Renal cortex interstitium (tissue), 15 donors: ENCODE measurements at places on chromosomes 11 and 22.

DNA sequence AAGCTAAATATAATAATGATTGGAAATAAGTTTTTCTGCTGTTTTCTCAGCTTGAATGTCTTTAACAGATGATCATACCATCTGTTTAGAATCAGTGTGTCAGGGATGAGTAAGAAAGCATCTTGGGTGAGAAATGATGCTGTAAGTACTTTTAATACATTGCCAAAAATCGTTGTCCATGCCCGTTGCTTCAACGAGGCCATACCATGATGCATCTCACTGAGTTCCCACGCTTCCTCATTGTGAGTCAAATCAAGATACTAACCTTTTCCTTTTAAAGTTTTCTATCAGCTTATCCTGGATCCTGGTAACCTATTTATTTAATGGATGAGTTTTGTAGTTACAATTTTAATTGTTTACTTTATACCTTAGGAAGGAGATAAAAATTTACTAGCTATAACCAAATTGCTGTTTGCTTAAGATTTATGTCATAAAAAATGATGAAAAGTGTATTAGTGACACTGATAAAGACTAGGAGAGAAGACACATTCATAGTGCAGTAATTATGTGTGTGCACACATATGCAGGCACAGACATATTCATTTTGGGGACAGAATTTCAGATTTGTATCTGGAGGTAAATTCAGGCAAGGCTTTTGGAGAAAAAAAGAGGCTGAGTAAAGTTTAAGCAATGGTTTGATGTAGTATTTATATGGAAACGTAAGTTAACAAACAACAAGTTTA is 154.8 kb downstream of the UVRAG start:
- DNase-seq: no peak

DNA sequence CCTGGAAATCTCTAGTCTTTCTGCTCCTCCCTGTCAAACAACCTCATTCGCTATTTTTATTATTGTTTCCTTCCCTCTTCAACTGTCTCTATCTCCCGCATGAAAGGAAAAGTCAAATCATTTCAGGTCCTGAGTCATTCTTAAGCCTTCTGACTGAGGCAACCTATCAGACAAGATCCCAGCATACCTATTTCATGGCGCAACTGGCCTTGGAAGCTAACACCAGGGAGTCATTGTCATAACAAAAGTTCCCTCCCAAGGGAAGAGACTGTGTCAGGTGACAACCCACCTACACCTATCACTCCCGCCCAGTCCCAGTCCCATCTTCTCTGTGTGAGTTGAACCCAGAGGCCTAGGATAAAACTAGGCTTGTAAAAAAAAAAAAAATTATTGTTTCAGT is 10.2 kb upstream of the ARHGAP42 start:
- DNase-seq: no peak

DNA sequence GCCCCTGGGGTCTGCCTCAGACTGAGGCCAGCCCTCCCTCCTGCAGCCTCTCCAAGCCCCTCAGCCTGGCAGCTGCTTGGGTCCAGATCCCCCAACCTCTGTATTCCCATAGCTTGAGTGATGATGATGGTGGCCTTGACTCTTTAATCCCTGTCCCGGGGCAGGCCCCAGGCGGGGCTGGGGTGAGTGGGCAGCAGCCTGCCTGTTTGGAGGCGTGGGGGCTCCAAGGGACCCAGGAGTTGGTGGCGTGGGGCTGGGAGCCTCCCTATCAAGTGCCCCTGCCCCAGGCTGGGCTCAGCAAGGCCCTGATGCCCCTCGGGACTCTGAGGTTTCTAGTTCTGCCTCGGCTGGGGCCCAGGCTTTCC is 22.5 kb downstream of the PPIL2 start:
- no peak for DNase-seq

- no peak for DNase-seq
Observed at GRCh38 chr22:32317524-32317923, 40.1 kb upstream of the RFPL3 start.

- DNase-seq: no peak
Observed at GRCh38 chr11:40215556-40215955, 1243.9 kb downstream of the LRRC4C start.

DNA sequence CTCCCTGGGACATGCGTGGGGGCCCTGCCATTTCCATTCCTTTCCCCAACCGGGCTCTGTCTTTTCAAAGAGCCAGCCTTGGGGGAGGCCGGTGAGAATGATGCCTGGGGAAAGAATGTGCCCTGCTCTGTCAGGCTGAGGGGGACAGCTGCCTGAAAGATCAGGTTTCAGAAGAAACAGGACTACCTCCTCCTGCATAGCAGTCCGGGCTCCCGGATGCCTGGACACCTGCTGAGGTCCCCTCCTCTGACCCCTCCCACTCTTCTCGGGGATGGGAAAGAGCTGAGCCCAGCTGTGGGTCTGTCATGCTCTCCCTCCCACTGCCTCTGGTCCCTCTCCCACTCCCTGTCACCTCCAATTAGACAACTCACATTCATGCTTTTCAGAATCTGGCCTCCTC is 41.8 kb upstream of the CDON start:
- DNase-seq: no peak
